ENCODE measurements at places on chromosomes 11 and 22. TPM values are rescaled to one million over a fixed set of nuclear protein-coding genes. Genes with fewer than 3 reads are reported as not detected.

ACR gene
- not detected for total RNA-seq

CADM1 gene
- 19.9 TPM for total RNA-seq

C22orf31 gene
- total RNA-seq, result not detected

DCDC1 gene
- total RNA-seq, result 0.08 TPM

SLC7A4 gene
- total RNA-seq, result 0.13 TPM

OR4D5 gene
- total RNA-seq, result not detected

CASP5 gene
- total RNA-seq, result not detected

OR8B8 gene
- not detected for total RNA-seq

LDLRAD3 gene
- 15.4 TPM for total RNA-seq

OR8D2 gene
- total RNA-seq, result not detected

Data from epithelial cell of alveolus of lung (primary cell).